T-cell (primary cell): ENCODE measurements at places on chromosomes 11 and 22. TPM values are rescaled to one million over a fixed set of nuclear protein-coding genes. Genes with fewer than 3 reads are reported as not detected.

TEX54 gene
- not detected for total RNA-seq

DRICH1 gene
- total RNA-seq: 0.26 TPM

SLC1A2 gene
- 0.12 TPM for total RNA-seq

MFNG gene
- 153 TPM for total RNA-seq

TSGA10IP gene
- not detected for total RNA-seq

CD3G gene
- total RNA-seq: 170 TPM

ALDH3B1 gene
- total RNA-seq: 0.20 TPM

LDHAL6A gene
- 0.46 TPM for total RNA-seq

CXCR5 gene
- 5.6 TPM for total RNA-seq

MS4A4A gene
- not detected for total RNA-seq

FOLR1 gene
- total RNA-seq: 0.25 TPM

C11orf42 gene
- total RNA-seq: not detected

DTX4 gene
- 0.70 TPM for total RNA-seq

MMP8 gene
- not detected for total RNA-seq

OMP gene
- total RNA-seq: 0.79 TPM

PNPLA5 gene
- not detected for total RNA-seq

DERL3 gene
- 2.7 TPM for total RNA-seq

C22orf42 gene
- not detected for total RNA-seq

ANO9 gene
- total RNA-seq: 128 TPM

MS4A3 gene
- total RNA-seq: 0.40 TPM

CWC15 gene
- total RNA-seq: 60.9 TPM

ART1 gene
- not detected for total RNA-seq

ACRV1 gene
- total RNA-seq: not detected

PRR33 gene
- total RNA-seq: 0.12 TPM

STK33 gene
- total RNA-seq: 0.30 TPM

VPS37C gene
- 7.3 TPM for total RNA-seq

CYP2D6 gene
- total RNA-seq: 9.8 TPM

KIAA1671 gene
- 9.0 TPM for total RNA-seq

CD151 gene
- 25.6 TPM for total RNA-seq

NCR3LG1 gene
- 1.8 TPM for total RNA-seq

GPR83 gene
- not detected for total RNA-seq

CARNS1 gene
- total RNA-seq: 9.0 TPM

C1QTNF5 gene
- total RNA-seq: not detected

OR2AG1 gene
- total RNA-seq: not detected

SLC25A1 gene
- total RNA-seq: 25.0 TPM

FAM111B gene
- total RNA-seq: 1.3 TPM

OSM gene
- total RNA-seq: 5.9 TPM

POLD3 gene
- total RNA-seq: 10.8 TPM

FAM180B gene
- not detected for total RNA-seq

APLNR gene
- total RNA-seq: not detected

CCDC15 gene
- 1.6 TPM for total RNA-seq

CRYBA4 gene
- not detected for total RNA-seq

PANX2 gene
- not detected for total RNA-seq

BSX gene
- not detected for total RNA-seq

CHRM4 gene
- 3.9 TPM for total RNA-seq

LRRC75B gene
- 0.47 TPM for total RNA-seq

NLRP14 gene
- total RNA-seq: not detected

UQCR10 gene
- total RNA-seq: 52.0 TPM

RASSF10 gene
- total RNA-seq: not detected
